Activated T-helper 2 cell treated with anti-CD3 and anti-CD28 coated beads, Interferon-gamma antibody, Interleukin-2, Interleukin-4, amounts not matched to agents 10 μg/mL and 5 μg/mL and 100 μg/mL, durations not matched to agents 14 hours and 24 hours and 36 hours (primary cell): ENCODE measurements at places on chromosomes 6 and 20. TPM values are rescaled to one million over a fixed set of nuclear protein-coding genes. Genes with fewer than 3 reads are reported as not detected.

GRCh38 chr6:85065831-85066230 is 301.4 kb upstream of the TBX18 start:
- no peak for DNase-seq

DNA sequence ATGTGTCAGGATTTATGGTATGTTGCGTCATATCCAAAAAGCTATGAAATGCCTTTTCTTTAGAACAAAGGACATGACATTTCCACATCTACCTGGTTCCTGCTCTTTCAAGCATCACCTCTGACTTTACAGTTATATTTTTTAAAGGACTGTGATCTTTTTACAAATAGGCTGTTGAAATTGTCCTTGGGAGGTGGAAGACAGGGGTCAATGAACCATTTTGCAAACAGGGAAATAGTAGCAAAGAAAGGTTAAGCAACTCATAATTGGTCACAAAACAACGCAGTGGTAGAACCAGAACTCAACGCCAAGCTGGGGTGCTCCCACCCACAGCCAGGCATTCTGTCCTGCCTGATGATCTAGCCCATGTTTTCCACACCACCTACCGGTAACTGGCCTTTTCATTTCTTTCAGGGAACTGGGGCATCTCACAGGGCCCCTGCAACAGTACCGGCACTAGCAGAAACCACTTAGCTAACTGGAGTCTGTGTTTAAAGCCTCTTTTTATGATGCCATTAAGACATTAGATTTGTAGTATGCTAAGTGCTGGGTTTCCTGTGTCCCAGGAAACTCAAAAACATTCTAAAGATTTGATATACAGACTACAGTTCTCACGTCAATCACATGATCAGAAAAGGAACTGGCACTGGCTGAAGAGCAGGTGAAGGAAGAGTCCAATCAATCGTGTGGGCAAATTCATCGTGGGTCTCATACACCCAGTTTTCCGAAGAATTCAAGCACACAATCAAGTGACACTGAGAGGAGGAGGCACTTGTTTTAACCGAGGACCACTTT is 13.9 kb downstream of the ZNF217 start:
- DNase-seq: no peak

GRCh38 chr6:135555550-135555949 is 58.0 kb upstream of the AHI1 start:
- no peak for DNase-seq

- no peak for DNase-seq
These were observed 487.8 kb downstream of the PTPRT start for GRCh38 chr20:42701948-42702347.

GRCh38 chr20:40883097-40883496 is 145.5 kb upstream of the TOP1 start:
- DNase-seq: no peak

DNA sequence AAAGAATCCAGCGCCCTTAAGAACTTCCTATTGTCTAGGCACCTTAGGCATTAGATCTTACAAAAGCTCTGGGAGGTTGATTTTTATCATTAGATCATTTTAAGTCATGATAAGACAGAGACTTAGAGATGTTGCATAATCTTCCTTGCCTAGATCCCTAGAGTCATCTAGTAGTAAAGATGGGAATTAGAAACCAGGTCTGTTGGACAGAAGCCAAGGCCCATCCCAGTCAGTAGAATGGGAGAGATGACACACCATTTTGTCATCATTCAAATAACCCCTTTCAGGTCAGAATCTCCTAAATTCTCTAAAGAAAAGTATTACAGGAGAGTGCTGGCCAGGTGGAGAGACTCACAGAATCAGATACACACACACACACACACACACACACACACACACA is 579.1 kb downstream of the BMP2 start:
- no peak for DNase-seq

DNA sequence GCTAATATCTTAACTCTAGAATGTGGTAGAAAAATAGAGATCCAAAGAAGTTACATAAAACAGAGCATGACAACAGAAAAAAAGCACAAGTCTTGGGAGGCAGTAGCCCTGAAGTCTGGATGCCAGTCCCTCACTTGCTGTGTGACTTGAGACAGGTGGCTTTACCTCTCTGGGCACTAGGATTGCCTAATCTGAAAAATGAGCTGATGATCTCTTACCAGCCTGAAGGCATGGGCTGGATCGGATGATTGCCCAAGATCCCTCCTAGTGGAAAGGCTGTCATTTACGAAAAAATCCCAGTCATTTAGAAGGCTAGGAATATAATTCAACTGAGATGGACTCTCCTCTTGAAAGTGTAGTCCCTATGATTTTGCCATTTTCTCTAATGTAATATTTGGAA is 10.9 kb upstream of the GCM1 start:
- no peak for DNase-seq

DNA sequence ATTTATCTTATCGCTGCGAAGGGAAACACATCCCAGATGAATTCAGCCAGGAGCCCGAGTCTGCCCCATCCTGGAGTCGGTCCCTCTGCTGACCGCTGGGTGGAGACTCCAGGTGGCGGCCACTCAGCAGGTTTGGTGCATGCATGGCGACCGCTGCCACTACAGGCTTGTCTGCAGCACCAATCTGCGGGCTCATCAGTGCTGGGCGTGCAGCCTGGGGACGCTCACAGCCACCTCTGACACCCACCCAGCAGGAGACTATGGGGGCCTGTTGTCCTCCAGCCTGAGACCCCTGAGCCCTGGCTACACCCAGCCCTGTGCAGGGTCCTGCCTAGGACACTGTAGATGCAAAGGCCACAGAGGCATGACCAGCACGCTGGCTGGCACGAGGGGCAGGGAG is 40.5 kb upstream of the GATA5 start:
- no peak for DNase-seq

DNA sequence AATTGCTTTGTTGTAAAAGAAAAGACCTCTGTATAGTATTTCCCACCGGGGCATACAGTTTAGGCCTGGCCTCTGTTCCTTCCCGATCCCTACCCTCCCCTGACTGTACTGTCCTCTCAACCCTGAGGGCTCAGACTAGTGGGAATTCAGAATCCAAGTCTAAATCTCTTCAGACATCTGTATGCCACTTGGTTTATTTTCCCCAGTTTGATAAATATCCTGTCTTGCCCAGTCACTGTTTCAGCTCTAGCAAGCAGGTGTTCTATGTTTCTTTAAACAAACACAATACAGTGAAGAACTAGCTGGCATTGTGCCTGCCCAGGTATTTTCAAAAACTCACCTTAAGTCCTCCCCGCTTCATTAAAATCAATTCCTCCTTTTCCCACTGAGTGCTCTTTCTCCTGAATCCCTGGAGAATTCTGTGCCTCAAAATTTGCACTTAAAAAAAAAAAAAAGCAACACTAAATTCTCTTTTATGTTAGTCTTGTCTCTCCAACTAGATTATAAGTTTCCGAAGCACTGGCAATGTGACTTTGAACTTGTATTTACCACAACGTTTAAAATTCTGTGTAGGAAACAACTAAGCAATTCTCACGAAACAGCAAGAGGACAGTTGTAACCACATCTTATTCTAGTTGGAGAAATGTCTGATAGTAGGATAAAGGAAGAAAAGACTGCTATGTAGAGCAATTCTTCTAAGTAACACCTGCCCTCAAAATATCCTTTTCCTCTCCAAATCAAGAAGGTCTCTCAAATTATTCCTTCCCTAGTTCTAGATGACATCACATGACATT is 112.0 kb upstream of the CARMIL1 start:
- no peak for DNase-seq

- no peak for DNase-seq
These were observed 24.6 kb downstream of the MANBAL start for GRCh38 chr20:37314099-37314498.

DNA sequence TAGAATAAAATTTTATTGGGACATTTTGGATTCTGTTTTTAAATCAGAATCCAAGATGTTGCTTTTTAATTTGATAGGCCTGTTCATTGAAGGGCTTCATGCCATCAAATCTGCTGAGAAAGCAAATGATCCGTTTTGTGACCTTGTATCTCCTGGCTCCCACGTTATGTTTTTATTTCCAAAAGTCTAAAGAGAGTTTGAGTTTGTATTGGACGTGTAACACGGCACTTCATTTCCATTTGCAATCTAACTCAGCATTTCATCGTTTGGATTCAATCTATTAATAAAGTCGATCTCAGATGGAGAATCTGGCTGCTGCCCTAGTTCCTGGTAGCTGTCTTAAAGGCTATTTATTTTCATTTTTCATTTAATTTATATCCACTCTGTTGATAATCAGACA is 17.0 kb downstream of the KIF25 start:
- no peak for DNase-seq

DNA sequence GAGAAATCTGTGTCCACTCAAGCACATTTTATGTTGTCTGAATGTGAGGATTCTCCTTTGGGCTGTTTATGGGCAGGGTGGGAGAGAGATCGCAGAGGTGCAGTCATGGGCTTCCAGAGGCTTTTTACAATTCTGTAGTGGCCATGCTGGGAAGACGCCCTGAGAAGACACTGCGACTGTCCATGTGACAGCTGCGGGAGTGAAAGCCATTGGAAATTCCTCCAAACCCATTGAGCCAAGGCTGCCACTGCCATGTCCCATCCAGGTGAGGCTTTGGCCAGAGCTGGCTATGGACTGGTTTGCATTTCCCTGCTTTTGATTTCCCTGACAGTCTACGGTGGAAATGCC is 216.9 kb upstream of the ECI2 start:
- no peak for DNase-seq

DNA sequence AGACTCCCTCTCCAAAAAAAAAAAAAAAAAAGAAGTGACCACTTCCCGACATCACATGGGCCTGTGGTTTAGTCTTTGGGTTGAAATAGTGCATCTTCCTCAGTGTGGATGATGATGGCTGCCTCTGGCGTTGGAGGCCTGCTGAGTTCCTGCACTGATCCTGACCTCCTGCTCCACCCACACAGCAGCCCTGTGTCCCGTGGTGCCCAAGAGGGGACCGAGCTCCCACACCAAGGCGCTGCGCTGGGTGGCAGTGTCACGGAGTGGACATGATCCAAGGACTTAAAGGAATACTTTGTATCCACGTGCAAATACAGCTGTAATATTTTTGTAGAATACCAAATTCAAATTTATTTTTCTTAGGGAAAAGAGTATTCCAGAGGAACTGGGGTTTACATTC is 109.2 kb upstream of the PHACTR3 start:
- no peak for DNase-seq

GRCh38 chr6:15505463-15505918 is 157.3 kb downstream of the DTNBP1 start:
- no peak for DNase-seq

Gene PRL
- total RNA-seq: not detected in 2 replicates

Gene FOXS1
- total RNA-seq: not detected in 2 replicates

Gene EPPIN
- total RNA-seq: not detected in 2 replicates

Gene ATP6V1G2
- total RNA-seq: 0.69 and 0.82 TPM in 2 replicates

Gene PCK1
- total RNA-seq: not detected in 2 replicates

Gene FOXA2
- total RNA-seq: not detected in 2 replicates

Gene FOXC1
- 0.05 and 0.07 TPM in 2 replicates for total RNA-seq
